ENCODE measurements at places on chromosomes 2 and 18.

DNA sequence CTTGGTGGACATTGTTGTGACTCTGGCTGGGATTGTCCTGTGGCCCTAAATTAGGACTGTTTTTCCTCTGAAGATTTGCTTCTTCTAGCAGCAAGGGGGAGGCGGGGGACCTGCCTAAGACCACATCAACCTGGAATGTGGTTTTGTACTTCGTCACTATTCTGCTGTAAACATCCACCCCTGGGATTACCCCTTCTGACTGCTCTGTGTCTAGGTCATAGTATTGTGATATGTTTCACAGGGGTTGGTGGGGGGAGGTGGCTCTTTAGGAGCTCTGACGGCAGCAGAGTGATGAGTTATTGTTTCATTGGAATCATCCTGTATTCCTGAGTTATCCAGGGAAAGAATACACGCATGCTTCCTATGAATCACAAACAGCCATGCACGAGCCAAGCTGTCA lies 226.4 kb upstream of the MYT1L start:
- DNase-seq = no peak

DNA sequence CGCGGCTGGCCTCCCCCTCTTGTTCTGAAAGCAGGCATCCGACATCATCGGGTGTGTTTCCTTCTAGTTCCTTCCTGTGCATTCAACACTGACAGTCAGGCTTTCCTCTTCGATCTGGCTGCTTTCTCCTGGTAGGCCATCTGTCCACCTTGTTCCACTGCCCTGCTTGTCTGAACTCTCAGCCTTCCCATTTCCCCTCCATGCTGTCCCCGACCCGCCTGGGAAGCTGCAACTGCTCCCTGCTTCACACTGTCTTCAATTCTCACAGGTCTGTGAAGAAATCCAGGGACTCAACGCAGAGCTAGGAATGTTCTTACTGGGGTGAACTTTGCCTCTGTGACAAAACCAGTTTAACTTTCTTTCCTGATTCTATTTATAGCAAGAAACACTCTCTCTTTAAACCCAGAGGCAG lies 43.0 kb downstream of the KIF3C start:
- DNase-seq = no peak

DNA sequence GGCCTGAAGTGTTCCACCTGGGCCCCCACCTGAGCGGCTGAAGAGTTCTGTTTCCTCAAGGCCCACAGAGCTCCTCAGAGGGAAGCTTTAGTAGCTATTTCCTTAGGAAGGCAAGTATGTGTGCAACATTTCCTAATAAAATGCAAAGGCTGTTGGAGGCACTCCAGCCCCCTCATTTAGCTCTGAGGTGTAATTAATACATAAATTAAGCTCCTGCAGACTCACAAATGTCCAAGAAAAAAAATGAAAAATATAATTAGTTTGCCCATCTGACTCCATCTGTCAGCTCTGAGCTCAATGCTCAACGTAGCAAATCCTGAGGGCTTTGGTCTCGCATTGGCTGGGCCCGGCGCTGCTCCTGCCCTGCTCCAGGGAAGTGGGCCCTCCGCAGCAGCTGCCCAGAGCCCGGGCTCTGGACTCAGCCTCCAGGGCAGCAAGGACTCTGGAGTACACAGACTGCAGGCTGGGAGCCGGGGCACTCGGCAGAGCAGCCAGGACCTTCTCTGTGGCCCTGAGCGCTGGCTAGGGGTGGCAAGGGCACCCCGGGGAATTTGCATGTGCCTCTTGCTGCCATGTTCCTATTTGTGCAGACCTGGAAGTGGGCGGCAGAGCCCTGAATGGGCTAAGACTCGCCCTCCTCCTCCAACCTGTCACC lies 23.4 kb upstream of the C1QL2 start:
- DNase-seq = no peak

- no peak for DNase-seq
Observed at GRCh38 chr18:31497836-31498573, at the start of gene DSG2. DSG2 (plus strand) TSS chr18:31498177; CDS start chr18:31498252, 75 bp downstream.

GRCh38 chr18:46740046-46740445 lies 16.8 kb downstream of the ST8SIA5 start:
- no peak for DNase-seq

GRCh38 chr18:63575681-63576080 lies 11.5 kb upstream of the SERPINB13 start:
- no peak for DNase-seq

GRCh38 chr2:118185210-118186109 lies 97.2 kb downstream of the INSIG2 start:
- DNase-seq = peak; percentile 27

DNA sequence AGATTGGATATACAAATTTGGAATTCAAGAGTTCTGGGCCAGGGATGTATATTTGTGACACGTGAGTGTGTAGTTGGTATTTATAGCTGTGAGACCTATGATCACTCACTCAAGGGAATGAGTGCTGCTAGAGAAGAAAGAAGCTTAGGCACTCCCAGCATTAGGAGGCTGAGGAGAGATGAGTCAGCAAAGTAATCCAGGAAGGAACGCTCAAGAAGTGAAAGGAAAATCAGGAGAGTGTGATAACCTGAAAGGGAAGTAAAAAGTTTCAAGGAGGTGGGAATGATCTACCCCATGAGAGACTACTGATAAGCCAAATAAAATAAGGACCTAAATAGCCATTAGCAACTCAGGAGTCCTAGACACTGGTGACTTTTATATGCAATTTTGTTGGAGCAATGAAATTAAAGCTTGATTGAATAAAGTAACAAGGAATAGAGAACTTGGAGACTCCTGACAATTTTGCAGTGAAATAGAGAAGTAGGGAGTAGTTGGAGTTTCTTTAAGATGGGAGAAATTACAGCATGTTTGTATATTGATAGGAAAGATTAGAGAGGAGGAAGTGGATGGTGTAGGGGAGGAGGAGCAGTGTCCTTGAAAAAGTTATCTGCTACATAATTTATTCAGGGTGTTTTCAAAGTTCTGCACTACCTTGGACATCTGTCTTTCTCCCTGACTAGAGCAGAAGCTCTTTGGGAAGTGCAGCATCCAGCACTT lies 89.9 kb downstream of the UBE2E3 start:
- DNase-seq = no peak

DNA sequence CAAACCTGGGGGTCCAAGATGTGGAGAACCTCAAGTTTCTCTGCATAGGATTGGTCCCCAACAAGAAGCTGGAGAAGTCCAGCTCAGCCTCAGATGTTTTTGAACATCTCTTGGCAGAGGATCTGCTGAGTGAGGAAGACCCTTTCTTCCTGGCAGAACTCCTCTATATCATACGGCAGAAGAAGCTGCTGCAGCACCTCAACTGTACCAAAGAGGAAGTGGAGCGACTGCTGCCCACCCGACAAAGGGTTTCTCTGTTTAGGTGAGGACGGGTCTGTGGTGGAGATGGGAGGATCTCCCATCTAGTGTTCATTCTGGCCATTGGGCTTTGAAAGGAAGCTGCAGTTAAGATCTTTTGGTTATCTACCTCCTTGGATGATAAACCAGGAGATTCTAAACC lies 2.9 kb downstream of the CASP10 start:
- no peak for DNase-seq

- no peak for DNase-seq
Observed at GRCh38 chr18:39938676-39939608, 2016.1 kb upstream of the PIK3C3 start.

- no peak for DNase-seq
Observed at GRCh38 chr2:40032650-40033319, 253.7 kb upstream of the THUMPD2 start.

DNA sequence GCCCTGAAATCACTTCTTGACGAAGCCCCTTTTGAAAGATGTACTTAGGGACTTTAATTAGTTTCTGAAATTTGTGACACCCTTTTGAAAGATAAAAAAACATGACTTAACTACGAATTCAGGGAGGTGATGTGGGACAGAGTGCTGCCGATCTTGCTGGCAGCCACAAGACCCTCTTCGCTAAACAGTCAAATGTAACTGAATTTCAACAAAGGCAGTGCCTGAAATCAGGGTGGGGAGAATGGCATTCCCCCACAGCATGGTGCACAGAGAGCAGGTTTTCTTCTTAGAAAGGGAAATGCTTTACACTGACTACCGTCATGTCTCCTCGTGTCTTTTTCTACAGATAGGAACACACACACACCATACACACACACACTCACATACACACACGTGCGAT lies 640.2 kb upstream of the POU3F3 start:
- DNase-seq = no peak
